ENCODE measurements at places on chromosomes 2 and 18.

DNA sequence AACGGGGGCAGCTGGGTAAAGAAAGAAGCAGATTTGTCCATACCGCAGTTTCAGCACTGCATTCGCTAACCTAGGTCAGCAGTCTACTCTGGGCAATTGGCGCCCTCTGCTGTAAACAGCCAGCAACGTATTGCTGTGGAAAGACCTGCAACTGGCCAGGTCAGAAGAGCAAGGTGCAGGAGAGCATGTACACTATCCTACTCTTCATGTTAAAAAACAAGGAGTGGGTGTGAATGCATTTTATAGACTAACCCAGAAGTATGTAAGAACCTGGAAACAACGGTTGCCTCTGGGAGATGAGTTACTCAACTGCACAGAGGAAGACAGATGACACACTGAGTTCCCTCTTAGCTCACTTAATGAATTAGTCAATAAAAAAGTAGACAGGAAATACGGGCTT, 6.2 kb downstream of the MRPS5 start:
- peak; percentile 47 for DNase-seq

DNA sequence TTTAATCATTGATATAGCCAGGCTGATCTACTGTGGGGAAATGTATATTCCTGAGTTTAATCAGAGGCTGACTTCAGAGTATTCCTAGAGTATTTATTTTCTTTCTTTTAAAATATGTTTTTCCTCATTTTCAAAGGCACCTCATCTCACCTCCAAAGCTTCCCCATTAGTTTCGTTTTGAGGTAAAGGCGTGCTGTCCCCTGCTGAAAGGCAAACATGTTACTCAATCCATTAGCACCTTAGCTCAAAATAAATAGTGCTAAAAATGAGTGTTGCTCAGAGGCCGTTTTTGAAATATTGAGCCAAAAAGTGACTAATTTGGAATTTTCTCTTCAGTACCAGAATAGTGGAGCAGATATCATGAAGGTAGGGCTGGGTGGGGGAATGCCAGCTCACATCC, 386.2 kb downstream of the SOX11 start:
- DNase-seq = no peak

DNA sequence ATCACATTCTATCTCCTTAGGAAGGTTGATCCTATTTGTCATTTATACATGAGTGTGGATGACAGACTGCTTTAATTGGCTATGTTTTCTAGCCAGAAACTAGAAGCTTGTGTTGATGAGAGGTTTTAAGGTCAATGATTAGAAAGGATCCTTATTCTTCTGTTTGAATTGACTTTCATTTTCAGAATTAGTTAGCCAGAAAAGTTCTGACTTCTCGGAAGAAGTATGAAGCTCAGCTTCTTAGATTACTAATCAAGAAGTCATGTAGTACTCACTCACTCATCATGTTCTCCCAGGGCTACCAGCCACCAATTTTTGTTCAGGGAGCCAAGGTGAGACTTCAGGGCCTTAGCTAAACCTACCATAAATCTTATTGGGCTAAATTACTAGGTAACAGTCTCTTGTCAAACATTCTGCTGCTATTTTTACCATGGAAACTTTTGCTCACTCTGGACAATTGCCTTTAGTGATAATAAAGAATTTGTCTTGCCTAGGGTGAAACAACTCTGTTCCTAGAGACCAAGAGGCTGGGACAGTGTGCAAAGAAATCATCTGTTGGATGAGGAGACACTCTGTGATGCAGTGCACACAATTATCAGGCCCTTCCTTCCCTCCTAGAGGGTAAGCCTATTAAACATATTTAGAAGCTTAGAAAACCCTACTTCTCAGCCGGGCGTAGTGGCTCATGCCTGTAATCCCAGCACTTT, 111.6 kb upstream of the DNMT3A start:
- no peak for DNase-seq

DNA sequence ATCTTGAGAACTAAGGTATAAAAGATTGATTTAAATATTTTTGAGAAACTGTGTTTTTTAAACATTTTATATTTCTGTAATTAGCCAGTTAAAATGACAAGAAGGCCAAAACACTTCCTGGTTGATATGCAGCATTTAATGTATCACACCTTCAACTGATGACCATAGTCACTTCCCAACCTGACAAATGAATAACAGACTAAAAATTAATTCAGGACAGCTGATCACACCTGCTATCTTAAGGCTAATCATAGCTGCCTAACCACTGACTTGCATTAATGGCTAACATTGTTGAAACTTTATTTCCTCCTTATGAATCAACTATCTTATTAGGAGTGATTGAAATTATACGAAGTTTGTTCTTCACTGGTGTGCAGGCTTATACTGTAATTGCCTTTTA, 125.8 kb upstream of the MSTN start:
- no peak for DNase-seq

DNA sequence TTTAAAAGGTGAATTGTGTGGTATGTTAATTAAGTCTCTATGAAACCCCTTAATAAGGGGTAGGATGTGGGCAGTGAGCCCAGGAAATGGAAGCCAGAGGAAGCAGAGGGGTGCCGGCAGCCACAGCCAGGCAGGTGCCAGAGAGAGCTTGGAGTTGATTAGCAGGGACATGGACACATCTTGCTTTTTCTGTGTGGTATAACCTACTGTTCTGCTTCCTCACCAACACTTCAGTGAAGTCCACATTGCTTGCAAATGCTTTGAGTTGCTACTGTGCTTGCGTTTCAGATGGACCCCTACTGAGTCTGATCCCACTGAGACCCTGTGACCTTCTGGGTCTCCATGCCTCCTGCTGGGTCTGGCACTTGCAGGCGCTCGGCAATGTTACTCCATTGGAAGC, 30.3 kb upstream of the ARHGEF4 start:
- no peak for DNase-seq

DNA sequence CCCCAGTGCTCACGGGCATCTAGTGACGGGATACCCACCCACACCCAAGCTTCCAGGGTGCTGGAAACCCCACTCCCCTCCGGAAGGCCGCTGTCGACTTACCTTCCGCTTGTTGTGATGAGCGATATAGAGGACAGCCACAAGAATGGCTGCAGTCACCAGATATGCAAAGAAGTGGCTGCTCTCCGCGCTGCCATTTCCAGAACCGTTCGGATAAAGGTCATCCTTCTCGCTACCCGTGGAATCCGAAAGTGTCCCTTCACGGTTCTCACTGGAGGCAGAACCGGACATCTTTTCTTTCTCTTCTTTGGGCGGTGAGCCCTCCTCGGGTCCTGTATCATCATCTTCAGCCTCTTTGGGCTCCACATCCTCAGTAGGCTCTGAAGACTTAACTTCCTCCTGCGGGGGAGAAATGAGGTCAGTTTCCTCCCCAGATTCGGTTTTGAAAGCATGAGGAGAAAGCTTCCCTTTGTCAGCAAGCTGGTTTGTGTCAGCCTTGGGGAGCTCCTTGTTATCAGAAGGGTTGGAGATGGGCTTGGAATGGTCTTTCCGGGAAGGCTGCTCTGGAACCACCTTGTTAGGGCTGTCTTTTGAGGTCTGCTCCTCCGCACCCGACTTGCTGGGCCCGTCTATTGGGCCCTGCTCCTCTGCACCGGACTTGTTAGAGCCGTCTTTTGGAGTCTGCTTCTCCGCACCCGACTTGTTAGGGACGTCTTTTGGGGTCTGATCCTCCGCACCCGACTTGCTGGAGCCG, 1.2 kb downstream of the TGOLN2 start:
- DNase-seq = no peak

DNA sequence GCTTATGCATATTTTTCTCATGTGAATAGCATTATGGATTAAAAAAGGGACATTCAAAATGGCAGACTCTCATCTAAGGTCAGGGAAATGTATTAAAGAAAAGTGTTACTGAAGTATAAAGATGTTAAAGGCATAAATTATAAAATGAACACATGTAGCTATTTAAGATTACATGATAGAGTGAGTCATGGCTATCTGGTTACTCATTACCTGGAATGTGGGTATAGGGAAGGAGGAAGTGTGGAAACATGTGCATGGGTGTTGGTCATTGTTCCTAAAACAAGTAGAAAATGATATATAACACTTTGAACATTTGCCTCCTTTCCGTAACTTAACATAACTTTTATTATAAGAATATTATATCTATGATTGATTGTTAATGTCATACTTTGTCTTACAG, 66.4 kb downstream of the MYO1B start:
- DNase-seq = no peak

- DNase-seq = no peak
Measured at GRCh38 chr2:180328795-180329422, 321.8 kb upstream of the CWC22 start.

- DNase-seq = no peak
Measured at GRCh38 chr2:112773556-112773955, 9.1 kb upstream of the CKAP2L start.

GRCh38 chr2:59354498-59354897, 1113.4 kb upstream of the FANCL start:
- no peak for DNase-seq

- no peak for DNase-seq
Measured at GRCh38 chr2:31239593-31240177, 5.7 kb downstream of the EHD3 start.

GRCh38 chr2:25483607-25484266, 142.0 kb upstream of the DNMT3A start:
- DNase-seq = no peak

- DNase-seq = no peak
Measured at GRCh38 chr2:219042750-219043149, 1.4 kb upstream of the CFAP65 start.

DNA sequence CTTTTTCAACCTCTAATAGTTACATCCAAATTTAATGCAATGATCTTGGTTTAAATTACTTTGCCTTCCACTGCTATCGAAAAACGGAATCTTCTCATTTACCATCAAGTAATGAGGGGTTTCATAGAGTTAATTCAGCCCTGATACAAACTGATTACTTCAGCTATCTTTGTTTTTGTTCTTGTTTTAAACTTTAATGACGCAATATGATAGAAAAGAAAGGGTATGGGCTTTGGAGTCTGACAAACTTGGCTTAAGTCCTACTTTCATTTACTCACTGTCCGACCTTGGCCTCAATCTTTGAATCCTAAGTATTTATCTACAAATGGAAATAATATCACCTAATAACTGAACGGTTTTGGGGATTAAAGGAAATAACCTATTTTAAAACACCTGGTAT, 16.1 kb downstream of the ADAM17 start:
- no peak for DNase-seq

DNA sequence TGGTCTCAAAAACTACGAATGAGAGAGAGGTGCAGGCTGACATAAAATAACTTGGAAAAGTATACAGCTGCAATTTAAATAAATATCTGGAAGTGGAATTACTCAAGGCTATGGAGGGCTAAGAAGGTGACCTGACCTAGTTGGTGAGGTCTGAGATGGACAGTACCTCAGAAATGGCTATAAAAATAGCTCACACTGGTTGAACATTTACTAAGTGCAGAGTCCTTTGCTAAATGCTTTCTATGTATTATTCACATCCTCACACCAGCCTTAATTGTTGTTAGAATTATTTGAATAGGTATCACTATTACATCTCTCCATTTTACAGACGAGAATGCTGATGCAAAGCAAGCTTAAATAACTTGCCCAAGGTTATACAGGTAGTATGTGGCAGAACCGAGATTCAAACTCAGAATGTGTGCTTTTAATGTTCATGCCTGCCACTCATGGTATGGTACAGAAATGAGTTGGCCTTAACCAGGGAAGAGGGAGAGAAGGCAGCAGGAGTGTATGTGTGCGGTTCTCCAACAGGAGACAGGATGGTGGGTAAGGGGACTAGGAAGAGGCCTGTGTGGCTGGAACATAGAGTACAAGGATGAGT, 37.4 kb downstream of the MRPL44 start:
- no peak for DNase-seq

- DNase-seq = no peak
Measured at GRCh38 chr2:148796735-148797512, 78.1 kb upstream of the KIF5C start.

- no peak for DNase-seq
Measured at GRCh38 chr2:101123795-101124471, 27.2 kb downstream of the TBC1D8 start.

- no peak for DNase-seq
Measured at GRCh38 chr2:208311954-208312353, 45.9 kb downstream of the PIKFYVE start.

- DNase-seq = no peak
Measured at GRCh38 chr2:222566229-222566628, 89.7 kb downstream of the FARSB start.

- no peak for DNase-seq
Measured at GRCh38 chr2:144364944-144365738, 154.8 kb downstream of the ZEB2 start.

Measured in NCI-H2227 treated with DMSO at 0.1 percent for 48 hours (cell line).